Stimulated activated CD4-positive, alpha-beta T cell treated with anti-CD3 and anti-CD28 coated beads, Interleukin-4, amount 100 ng/mL, for 1 hour (primary cell): ENCODE measurements at places on chromosomes 12 and 14.
A peak's percentile ranks its signal among the peaks of the same experiment; 100 is the strongest.

- DNase-seq = no peak
These were observed 29.8 kb downstream of the FIGNL2 start for GRCh38 chr12:51818566-51819300.

DNA sequence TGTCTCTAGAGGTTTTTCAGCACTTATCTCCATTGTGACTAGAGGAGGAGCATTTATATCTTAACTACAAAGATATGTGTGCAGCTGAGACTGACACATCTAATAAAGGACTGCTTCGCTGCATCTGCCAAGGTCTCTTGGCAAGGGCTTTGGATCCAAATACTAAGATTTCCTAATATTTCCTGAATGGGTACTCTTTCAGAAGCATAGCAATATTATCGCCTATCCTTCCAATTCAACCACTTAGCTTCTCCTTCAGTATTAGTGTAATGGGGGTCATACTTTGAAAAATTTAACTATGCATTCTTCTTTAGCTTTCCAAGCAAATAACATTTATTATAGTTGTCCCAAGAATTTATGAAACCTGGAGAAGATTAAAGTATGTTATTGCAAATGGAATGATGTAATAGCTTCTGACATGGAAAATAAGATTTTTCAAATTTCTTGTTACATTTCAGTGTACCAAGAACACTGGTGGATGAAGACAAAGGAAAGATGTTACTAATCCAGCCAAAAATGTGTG is 243.0 kb upstream of the PDE3A start:
- DNase-seq = no peak

- no peak for DNase-seq
These were observed 78.3 kb upstream of the SLC16A7 start for GRCh38 chr12:59517522-59517921.

GRCh38 chr14:56149995-56150394 is 31.8 kb downstream of the PELI2 start:
- no peak for DNase-seq

- DNase-seq = no peak
These were observed 5.9 kb downstream of the CDH24 start for GRCh38 chr14:23051141-23052057.

DNA sequence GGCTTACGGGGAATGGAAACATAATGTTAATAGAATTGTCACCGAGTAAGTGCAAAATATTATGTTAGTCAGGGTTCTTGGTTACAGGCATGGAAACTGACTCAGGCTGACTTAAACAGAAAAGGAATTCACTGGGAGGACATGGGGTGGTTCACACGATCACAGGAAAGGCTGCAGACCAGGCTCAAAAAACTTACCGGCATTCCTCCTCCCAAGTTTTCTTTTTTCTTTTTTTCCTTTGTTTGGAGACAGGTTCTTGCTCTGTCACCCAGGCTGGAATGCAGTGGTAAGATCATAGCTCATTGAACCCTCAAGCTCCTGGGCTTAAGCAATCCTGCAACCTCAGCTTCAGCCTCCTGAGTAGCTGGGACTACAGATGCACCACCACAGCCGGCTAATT is 11.9 kb upstream of the UBE2N start:
- no peak for DNase-seq

- no peak for DNase-seq
These were observed 397.5 kb upstream of the PDE3A start for GRCh38 chr12:19970821-19971220.

GRCh38 chr12:93913845-93914244 is 234.5 kb upstream of the PLXNC1 start:
- no peak for DNase-seq

- DNase-seq = no peak
These were observed 74.0 kb downstream of the PLEKHG3 start for GRCh38 chr14:64778104-64778754.

GRCh38 chr14:66240105-66240504 is 246.1 kb upstream of the CCDC196 start:
- DNase-seq = no peak

DNA sequence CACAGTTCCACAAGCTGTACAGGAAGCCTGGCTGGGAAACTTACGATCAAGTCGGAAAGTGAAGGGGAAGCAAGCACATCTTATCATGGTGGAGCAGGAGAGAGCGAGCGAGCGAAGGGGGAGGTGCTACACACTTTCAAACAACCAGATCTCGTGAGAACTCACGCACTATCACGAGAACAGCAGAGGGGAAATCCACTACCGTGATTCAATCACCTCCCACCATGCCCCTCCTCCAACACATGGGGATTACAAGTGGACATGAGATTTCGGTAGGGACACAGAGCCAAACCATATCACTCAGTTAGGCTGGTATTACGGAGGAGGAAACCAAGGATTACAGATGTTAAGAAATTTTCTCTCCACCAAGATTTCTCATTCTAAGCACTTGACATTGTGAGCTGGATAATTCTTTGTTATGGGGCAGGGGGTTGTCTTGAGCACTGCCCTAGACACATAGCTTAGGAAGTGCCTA is 262.0 kb upstream of the G2E3 start:
- DNase-seq = no peak

DNA sequence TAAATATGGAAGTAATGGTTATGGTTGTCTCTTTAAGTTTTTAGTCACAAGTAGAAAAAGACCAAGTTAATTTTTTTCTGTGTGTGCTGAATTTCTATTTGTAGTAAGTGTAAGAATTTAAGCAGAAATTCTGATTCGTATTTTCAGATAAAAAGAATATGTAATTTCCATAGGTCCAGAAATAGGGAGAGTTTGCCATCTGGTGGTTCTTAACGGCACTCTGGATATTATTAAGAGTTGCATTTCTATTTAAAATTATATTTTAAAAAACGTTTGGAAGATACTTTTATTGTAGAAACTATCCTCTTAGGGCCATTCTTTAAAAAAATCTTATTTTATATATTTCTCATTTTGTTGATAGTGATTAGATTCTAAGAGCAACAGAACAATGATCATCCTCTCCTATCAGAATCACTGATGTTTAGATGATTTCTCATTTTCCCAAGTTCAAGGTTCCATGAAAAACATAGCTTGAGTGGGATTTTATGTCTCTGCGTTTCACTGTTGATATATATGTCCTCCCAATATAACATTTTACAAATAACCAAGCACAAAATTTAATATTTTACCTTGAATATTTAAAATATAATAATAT is 88.3 kb downstream of the LRRK2 start:
- DNase-seq = no peak

- DNase-seq = no peak
These were observed 201.1 kb downstream of the ZFP36L1 start for GRCh38 chr14:68591786-68592185.

- peak; percentile 23 for DNase-seq
These were observed 8.8 kb upstream of the CHGA start for GRCh38 chr14:92914087-92914656.

DNA sequence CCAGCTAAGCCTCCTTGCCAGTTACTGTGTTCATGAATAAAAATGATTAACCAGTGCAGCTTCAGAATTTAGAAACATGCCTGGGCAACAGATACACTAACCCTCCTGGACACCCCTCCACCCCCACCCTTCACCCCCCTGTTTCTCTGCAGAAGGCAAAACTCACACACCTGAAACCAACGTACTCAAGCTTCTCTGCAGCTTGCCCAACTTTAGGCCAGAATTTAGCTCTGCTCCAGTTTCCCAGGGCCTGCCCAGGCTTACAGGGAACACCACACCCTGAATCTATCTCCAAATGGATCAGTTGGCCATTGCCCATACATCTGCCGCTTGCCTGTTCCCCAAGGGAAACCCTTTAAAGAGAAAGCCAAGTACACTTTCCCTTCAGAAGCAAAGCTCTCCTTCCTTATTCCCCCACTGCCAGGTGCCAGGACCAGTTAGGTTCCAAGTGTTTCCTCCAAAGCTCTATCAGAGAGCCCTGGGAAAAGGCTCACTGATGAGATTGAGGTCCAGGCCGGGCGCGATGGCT is 1.8 kb upstream of the SPPL3 start:
- DNase-seq = no peak

GRCh38 chr14:52829527-52830185 is 38.2 kb upstream of the GNPNAT1 start:
- no peak for DNase-seq

DNA sequence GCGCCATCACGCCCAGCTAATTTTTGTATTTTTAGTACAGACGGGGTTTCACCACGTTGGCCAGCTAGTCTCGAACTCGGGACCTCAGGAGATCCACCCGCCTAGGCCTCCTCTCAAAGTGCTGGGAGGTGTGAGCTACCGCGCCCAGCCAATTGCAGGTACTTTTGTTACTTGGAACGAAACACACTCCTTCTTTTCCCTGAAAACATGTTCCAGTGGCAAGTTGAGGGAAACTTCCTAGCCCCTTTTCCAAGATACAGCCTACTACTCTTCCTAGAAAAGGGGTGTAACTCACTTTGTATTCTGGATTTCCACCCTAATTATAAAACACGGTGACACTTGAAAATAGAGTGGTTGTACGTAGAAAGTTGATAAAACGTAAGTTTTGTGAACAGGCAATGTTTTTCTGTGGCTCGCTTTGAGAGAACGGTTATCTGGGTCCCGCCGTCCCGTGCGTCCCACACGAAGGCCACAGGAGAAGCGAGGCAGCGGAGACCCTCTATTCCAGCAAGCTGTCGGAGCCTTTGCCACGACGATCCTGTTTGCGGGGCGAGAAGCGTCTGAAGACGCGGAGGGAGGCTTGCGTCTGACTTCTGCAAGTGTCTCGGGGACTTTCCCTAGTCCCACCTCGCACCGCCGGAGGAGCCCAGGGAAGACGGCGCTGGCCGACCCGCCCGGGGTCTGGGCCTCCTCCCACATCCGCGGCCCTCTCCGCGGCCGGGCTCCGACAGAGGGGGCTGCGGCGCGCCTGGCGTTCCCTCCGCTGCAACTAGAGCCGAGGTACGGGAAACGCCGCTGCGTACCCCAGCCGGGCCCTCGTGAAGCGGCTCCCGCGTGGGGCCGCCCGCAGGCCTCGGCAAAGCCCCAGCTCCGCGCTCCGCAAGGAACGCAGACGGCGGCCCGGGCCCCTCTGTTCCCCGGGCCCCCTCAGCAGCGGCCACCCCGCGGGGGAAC is 745 bp downstream of the CDCA4 start:
- peak; percentile 60 for DNase-seq

GRCh38 chr12:16348435-16349130 is 1.1 kb downstream of the MGST1 start:
- no peak for DNase-seq

DNA sequence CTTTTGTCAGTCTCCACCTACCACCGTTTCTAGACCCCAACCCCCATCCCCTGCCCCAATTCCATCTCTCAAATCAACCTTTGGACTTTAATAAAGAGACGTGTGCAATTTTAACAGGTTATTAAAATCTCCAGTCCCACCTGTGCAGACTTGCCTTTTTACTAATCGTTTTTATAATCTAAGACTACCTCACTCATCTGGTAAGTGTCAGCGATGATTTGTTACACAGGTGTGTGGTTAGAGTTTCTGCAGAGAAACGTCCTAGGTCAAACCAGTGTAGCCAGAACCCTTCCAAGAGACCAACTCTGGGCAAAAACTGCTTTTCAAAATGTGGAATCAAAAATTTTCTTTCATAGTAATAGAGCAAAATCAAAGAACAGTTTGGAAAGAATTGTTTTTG is 60.4 kb upstream of the PELI2 start:
- DNase-seq = no peak

DNA sequence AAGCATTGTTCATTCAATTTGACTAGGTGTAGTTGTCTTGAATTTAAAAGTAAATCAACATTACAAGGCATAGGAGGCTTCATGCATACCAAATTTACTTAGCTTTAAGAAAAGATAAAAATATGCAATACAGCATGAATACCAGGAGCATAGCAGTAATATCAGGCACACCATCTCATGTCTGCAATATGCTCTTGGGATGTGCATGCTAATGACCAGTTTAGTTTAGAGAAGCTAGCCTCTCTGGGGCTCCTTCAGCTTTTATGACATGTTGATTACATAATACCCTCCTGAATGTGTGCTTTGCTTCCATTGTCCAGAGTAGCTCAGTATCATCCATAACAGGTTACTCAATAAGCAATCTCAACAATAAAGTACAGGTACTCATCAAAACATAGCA is 497.2 kb downstream of the FLRT2 start:
- DNase-seq = no peak

DNA sequence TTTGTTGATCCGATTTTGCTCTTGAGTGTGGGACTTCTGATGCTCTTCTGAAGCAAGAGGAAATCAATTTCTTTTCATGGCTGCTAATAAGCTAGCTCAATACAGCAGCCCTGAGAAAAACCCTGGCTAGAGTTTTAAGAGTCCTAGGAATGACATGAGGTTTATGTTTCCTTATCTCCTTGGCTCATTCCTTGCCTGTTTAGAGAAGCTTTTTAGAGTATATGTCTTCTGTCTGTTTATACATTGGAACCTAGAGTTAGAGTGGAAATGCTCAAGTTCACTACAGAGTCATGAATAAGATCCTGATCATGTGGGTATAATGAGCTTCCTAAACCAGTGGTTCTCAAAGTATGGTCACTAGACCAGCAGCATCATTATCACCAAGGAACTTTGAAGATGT is 34.5 kb downstream of the SMOC1 start:
- DNase-seq = no peak

- DNase-seq = no peak
These were observed 747.4 kb downstream of the VRK1 start for GRCh38 chr14:97544571-97544970.

DNA sequence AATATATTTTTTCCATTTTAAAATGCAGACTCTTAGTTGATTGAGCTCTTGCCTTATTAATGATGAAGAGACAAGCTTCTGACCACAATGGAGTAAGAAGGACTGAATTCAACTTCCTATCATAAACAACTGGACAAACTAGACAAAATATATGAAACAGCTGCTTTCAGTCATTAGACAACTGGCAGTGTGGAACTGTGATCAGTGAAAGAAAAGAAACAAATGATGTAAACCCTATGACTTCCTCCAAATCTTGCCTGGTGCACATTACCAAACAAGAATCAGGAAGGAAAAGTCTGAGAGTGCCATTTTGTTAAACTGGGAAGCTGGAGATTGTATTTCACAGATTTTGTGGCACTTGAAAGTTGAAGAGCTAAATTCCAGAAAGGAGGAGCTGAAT is 154.7 kb upstream of the ATXN7L3B start:
- no peak for DNase-seq
